ENCODE measurements at places on chromosomes 5 and 9.

DNA sequence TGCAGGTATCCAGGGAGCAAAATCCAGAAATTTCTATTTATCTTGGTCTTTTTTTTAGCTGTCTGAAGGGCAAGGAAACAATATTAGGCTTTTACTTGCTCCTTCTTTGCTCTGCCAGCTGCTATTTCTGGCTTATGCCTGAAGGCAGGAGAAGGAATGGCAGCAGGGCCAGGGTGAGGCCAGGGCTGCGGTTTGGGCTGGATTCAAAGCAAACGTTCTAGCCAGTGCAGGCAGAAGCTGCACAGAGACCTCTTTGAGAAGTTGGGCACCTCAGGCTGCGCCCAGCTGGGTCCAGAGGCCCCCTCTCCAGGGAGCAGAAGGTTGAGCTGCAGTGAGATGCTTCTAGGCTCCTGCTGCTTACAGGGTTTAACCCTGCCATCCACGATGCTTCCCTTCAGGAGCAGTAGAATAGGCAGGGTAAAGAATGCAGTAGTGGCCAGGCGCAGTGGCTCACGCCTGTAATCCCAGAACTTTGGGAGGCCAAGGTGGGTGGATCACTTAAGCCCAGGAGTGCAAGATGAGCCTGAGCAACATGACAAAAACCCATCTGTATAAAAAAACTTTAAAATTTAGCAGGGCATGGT lies 201.2 kb downstream of the ADCY2 start:
- DNase-seq, result no peak

DNA sequence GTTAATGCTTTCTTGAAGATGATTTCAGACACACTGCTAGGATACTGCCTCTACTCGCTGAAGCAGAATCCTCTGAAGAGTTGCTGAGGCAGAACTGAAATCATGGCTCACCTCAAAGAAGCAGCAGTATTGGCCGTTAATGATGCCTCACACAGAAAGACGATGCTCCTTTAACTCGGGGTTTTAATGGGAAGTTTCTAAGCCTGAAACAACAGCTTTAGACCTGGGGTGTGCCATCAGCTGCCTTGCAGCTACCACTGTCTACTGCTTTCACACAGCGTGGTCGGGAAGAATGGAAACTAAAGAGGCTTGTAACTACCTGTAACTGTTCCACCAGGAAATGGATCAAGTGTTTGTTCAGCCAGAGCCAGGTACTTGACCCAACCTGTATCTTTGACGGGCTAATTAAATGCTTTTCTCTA lies at the start of gene CTXN3:
CTXN3 (plus strand) TSS at position 65 of the 422 bp plus-strand sequence. CDS start 8,440 bp downstream, outside the sequence.
- DNase-seq, result no peak

DNA sequence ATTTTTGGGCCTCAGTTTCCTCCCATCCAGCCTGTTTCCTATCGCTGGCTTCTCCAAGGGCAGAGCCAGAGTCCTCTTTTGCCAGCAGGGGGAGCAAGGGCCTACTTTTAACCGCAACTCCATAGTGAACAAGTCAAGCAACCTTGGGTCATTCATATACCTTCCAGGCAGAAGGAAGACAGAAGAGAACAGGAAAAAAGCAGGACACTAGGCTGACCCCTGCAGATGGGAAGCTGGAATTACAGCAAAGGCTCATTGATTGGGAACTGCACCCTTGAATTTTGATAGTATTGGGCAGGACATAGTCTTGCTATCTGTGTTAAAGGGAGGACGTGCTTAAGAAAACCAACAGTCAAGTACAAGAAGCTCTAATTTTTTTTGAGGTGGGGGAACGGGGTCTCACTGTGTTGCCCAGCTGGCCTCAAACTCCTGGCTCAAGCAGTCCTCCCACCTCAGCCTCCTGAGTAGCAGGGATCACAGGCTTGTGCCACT lies 30.1 kb downstream of the QRFP start:
- no peak for DNase-seq

DNA sequence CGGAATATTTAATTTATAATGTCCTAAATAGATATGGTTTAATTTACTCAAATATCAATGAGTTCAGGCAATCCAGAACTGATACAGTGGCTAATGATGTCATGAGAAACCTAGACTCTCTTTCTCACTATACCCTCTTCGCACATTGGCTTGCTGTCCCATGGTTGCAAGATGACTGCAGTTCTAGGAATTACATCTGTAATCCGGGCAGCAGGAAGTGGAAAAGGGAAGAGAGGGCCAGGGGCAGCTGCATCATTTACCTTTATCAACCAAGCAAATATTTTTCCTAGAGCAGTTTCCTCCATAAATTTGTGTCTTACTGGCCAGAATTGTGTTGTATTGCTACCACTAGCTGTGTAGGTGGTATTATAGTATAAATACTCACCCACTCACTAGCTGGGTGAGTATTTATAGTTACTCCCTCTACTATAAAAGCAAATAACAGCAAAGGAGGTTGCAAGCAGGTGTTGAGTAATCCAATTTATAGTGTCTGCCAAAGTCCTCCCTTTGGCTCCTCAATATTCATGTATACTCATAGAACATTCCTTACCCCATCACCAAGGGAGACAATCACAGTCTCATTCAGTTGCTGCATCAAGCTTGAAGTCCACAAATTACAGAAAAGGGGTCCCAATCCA lies 168.8 kb downstream of the DROSHA start:
- DNase-seq, result no peak

- no peak for DNase-seq
These were observed 42.6 kb downstream of the ZDHHC21 start for GRCh38 chr9:14650596-14650995.

DNA sequence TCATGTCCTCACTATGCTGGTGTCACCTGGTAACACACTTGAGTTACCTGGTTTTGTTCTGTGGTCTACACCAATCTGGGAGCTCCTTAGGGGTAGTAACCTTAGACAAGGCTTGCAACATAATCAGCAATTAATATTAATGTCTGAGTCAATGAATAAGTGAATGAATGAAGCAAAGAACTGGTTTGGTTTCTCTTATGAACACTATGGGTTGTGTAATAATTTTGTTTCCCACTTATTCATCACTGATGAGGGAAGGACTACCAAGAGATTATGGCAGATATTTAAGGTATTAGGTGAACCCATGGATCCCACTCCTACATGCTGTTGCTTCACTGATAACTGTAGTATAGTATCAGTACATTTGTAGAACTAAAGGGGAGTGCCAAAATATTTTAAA lies 116.0 kb downstream of the SLC12A2 start:
- DNase-seq, result no peak

- DNase-seq, result no peak
These were observed 284.2 kb downstream of the MAST4 start for GRCh38 chr5:66880401-66880800.

DNA sequence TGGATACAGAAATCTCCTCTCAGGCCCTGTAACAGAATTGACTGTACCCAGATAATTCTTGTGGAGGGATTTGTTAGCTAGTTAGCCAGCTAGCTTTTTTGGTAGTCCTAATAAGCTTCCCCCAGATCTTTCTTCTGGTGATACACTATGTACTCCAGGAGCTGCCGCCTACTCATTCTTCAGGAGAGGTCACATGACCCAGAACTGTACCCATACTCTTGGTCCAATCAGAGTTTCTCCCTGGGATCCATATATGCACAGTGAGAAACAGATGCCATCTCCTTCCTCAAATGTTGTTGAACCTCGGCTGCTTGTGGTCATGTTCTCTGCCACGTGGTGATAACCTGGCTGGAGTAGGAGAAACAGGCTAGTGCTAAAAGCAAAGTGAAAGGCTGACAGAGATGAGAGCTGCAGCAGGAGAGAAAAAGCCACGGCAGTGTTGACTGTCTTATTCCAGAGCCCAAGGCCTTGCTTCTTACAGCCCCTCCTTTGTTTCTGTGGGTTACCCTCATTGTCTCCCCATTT lies 123.0 kb upstream of the RFX3 start:
- no peak for DNase-seq

GRCh38 chr9:74138182-74138581 lies 359.0 kb upstream of the RORB start:
- DNase-seq, result no peak

GRCh38 chr5:14526493-14526892 lies 55.1 kb upstream of the OTULINL start:
- DNase-seq, result no peak

DNA sequence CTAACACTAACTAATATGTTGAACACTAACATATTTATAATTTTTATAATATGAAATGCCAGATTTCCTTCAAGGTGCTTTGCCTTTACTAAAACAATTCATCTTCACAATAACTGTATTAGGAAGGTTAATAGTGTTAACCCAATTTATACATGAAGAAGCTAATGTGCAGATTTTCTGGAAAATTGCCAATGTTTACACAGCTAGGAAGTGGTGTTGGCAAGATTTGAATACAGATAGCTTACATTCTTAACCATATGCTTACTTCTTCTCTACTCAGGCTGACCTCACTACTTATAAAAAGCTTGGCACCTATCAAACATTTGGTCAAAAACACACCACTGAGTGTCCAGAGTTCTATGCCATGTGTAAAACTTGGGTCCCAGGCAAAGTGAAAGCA lies 445.4 kb upstream of the ITGA1 start:
- DNase-seq, result no peak

DNA sequence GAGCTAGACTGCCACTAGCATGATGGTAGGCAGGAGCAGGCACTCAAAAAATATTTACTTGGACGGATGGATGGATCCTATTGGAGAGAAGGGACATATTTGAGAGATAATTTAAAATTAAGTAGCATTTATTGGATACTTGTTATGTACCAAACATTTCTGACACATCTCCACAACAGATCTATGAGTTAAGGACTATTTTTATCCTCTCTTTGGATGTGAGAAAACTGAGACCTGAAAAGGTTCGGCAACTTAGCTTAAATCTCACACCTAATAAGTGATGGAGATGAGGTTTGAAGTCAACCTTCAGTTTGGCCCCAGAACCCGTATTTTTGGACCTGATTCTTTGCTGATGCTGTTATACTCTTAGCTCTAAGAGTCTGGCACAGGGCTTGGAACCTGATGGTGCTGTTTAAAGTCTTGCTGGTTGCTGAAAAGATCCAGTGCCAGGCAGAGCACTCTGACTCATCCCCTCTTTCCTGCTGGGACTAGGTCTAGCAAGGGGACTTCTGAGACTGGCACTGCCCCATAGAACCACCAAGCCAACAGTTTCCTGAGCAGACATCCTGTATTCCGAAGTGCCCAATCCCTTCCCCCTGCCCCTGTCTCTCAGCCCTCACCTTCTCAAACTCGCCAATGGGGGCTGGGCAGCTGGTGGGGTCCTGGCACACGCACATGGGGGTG lies 15.6 kb downstream of the SPARC start:
- no peak for DNase-seq

DNA sequence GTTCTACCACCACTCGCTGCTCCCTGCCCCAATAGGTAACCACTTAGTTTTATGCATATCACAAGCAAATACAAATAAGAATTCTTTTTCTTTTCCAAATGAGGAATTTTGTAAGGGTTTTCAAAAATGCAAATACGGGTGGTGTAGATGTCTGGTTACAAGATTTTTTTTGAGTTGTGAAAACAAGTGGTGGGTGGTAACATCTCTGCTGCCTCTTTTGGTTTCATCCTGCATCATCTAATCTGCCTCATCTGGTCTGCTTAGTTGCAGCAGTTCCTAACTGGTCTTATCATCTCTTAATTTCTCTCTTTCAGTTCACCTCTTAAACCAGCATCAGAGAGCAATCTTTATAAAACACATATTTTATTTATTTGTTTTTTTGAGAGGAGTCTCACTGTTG lies 5.3 kb downstream of the NFX1 start:
- no peak for DNase-seq

DNA sequence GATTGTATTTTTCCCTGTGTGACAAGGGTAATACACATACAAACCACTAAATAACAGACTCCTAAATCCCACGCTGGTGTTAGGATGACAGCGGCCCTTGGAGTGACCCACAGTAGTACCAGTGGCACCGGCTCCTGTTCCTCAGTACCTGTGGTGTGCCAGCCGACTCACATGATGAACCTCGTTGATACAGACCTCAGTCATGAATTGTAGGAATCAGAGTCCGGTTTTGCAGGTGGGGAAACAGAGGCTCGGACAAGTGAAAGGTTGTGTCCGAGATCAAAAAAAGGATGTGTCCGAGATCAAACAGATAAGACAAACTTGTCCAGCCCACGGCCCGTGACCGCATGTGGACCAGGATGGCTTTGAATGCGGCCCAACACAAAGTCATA lies 78.0 kb downstream of the AMBP start:
- no peak for DNase-seq

GRCh38 chr9:130088051-130088450 lies 34.3 kb downstream of the GPR107 start:
- DNase-seq, result no peak

GRCh38 chr5:80920333-80920732 lies 39.8 kb upstream of the RASGRF2 start:
- no peak for DNase-seq

GRCh38 chr5:129372025-129372424 lies 88.1 kb upstream of the ADAMTS19 start:
- DNase-seq, result no peak

GRCh38 chr9:34037626-34038025 lies 11.1 kb downstream of the UBAP2 start:
- no peak for DNase-seq

GRCh38 chr9:81575956-81576355 lies 113.4 kb downstream of the TLE1 start:
- no peak for DNase-seq

DNA sequence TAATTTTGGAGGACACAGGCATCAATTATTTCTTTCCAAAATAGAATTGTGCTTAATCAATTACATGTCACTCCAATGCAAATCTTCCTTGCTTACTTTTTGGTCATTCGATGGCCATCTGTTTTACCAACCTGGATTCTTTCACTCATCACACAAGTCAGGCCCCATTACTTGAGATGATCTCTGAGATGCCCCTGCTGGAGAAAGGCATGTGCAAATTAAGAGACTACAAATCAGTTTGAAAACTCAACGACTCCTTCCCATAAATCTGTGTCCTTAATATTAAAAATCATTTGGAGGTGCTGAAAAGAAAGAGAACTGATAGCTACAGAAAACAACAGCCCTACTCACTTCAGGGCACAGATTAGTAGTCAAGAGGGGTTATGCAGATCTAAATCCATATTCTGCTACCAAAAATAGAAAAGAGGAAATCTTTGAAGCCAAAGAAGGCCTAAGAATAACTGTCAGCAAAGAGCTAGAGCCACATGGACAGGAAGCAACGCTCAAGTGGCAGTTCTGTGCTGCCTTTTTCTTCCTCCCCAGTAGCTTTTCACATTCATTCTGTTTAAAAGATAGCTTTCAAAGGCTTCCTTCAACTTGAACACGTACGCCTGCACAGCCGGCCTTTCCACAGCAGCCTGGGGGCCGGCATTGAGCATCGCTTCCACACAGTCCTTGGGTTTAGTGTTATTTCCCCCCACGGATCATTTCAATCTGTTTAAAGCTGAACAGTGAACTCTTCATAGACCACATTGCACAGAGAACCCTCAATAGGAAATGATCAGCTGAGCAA lies 79.3 kb upstream of the MAP3K1 start:
- DNase-seq, result no peak

- no peak for DNase-seq
These were observed 44.2 kb upstream of the LMNB1 start for GRCh38 chr5:126732716-126733115.
